ENCODE measurements at places on chromosomes 1 and 21.

DNA sequence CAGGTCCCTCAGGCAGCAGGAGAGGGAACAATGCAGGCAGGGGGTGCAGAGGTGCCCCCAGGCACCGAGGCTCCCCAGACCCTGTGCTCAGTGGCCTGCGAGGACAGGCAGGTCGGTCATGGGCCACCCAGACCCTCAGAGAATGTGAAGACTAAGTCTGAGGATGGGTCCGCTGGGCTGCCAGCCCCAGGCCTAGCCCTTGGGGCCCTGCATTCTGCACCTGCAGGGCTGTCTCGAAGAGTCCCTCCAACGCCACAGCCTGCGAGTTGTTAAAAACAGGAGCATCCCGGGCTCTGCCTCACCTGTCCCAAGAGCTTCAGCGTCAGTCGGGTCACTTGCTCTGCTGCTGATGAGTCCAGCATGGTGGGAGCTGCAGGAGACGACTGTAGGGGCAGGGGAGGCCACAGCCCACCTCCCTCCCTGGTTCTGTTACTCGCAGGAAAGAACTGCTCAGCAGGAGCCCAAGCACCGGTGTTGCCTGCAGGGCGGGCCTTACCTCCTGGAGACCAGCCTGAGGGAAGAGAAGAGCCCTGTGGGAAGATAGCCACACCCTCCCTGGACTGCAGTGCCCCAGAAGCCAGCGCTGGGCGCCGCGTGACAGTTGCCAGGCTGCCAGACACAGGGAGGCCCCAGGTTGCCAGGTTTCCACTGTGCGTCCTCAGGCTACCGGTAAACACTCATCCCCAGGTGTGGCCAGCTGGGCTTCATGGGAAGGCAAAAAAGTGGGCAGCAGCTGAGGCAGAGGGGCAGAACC, 5.8 kb downstream of the C21orf58 start:
- H3K27me3 ChIP-seq = no peaks in the 10 kb centered on the region
- H3K27ac ChIP-seq = no peak overlapping the region
- DNase-seq = no peak

DNA sequence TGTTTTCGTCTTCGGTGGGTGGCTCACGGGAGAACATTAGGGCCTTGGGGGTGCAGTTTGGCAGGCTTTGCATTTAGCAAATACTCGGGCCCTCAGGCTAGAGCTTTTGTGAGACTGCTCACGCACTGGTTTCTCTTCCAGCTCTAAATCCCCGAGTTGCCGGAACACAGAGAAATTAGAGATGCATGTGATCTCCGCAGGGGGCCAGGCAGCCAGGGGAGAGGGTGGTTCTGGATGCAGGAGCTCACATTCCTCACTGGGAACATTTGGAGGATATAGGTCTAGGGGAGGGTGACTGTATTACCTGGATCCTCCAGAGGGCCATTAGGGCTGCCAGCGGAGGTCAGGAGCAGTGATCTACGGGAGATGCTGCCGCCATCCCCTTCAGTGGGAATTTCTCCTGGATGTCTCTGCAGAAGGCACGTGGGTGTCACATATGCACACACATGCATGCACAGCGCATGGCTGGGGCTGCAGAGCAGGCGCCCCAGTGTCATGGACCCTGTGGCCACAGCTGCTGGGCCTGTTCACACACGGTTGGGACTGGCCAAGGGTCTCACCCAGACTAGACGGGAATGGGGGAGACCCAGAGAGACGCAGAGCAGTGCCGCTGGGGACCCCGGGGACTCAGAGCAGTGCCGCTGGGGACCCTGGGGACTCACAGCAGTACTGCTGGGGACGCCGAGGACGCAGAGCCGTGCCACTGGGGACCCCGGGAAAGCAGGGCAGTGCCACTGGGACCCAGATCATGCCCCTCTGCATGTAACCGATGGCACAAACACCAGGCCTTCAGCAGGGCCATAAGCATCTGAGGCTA, 258.7 kb downstream of the CAMTA1 start:
- H3K4me3 ChIP-seq = no peak overlapping the region
- no peak for DNase-seq
- no peak overlapping the region for H3K27ac ChIP-seq
- H3K36me3 ChIP-seq = no peaks in the 10 kb centered on the region
- H3K4me1 ChIP-seq = no peaks in the 10 kb centered on the region

GRCh38 chr1:27343639-27344025, 1.8 kb downstream of the SYTL1 start:
- H3K36me3 ChIP-seq = peaks cover 6% of the 10 kb centered on the region
- peak overlapping the region; percentile 85 for H3K27ac ChIP-seq
- H3K4me1 ChIP-seq = peaks cover 35% of the 10 kb centered on the region
- no peaks in the 10 kb centered on the region for H3K27me3 ChIP-seq
- H3K4me3 ChIP-seq = peak overlapping the region; percentile 100

GRCh38 chr1:69363236-69363635, 204.5 kb upstream of the LRRC7 start:
- H3K27me3 ChIP-seq = no peaks in the 10 kb centered on the region
- DNase-seq = no peak
- no peaks in the 10 kb centered on the region for H3K4me1 ChIP-seq
- H3K36me3 ChIP-seq = no peaks in the 10 kb centered on the region
- no peak overlapping the region for H3K27ac ChIP-seq
- no peak overlapping the region for H3K4me3 ChIP-seq

DNA sequence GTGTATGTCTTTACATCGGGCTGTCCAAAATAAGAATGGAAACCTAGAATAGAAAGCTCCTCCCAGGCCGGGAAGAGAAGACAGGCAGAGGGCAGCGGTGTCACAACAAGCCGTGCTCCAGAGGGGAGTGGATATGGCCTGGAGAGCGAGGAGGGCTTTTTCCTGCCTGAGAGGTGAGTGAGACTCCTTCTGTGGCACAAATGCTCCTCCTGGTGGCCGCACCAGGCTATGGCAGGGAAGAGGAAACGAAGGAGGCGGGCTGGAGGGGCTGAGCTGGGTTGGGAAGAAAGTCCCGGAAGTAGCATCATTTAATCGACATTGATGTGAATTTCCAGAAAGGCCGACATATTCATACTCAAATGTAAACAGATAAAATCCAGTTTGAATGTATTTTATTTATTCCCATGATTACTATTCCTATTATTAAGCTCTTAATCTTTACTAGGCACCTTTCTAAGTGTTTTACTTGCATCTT, 54.7 kb downstream of the MEF2D start:
- peaks cover 30% of the 10 kb centered on the region for H3K27me3 ChIP-seq
- peak; percentile 69 for DNase-seq
- H3K27ac ChIP-seq = no peak overlapping the region
- no peaks in the 10 kb centered on the region for H3K36me3 ChIP-seq
- H3K4me3 ChIP-seq = no peak overlapping the region

DNA sequence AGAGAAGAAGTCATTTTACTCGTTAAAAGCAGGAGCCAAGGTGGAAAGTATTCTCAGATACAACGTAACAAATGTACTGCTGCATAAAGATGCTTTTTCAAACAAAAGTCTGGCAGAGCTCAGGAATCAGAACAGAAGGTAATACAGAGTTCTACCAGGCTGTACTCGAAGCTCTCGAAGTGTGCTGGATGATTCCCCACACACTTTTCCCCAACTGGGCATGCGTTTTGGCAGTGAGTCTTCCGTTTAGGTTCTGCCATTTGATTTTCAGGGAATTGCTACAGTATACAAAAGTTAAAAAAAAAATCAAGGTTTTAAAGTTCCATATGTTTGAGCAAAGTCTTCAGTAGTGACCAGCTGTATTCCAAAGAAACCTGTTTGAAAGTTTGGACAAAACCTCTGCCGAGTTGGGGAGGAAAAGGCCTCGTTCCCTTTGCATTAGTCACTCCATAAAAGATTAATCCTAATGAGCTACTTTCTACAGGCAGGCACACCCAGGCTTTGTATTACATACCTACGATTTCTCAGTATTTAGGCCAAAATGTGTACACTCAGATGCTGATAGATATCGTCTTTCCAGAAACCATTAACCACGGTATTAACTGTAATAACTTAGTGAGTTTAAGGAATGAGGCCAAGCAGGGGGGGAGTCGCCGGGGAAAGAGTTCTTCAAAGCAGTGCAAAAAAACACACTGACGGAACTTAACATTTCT, 477.1 kb downstream of the LMO4 start:
- DNase-seq = no peak
- no peak overlapping the region for H3K27ac ChIP-seq
- no peaks in the 10 kb centered on the region for H3K36me3 ChIP-seq
- no peak overlapping the region for H3K4me3 ChIP-seq
- H3K4me1 ChIP-seq = no peaks in the 10 kb centered on the region
- no peaks in the 10 kb centered on the region for H3K27me3 ChIP-seq

DNA sequence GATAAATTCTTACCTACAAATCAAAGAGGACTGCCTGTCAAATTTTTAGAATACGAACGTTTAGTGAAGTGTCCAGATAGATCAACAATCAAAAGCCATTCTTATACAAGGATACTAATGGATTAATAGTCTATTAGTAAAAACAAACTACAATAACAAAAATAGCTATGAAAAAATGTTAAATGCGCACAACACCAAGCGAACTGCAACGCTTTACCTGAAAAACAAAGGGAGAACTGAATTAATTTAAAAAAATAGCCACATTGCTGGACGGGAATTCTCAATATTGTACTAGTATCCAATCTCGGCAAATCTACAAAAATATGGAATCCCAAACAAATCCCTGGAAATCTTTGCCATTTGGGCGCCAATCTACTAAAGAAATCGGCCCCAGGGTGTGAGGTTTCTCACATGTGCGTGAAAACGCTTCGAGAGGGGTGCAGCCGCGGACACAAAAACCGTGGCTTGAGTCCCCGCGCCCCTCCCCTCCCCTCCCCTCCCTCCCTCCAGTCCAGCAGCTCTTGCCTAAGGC, 55.6 kb downstream of the TRAF5 start:
- H3K27me3 ChIP-seq = no peaks in the 10 kb centered on the region
- peaks cover 16% of the 10 kb centered on the region for H3K4me1 ChIP-seq
- peak overlapping the region; percentile 70 for H3K4me3 ChIP-seq

DNA sequence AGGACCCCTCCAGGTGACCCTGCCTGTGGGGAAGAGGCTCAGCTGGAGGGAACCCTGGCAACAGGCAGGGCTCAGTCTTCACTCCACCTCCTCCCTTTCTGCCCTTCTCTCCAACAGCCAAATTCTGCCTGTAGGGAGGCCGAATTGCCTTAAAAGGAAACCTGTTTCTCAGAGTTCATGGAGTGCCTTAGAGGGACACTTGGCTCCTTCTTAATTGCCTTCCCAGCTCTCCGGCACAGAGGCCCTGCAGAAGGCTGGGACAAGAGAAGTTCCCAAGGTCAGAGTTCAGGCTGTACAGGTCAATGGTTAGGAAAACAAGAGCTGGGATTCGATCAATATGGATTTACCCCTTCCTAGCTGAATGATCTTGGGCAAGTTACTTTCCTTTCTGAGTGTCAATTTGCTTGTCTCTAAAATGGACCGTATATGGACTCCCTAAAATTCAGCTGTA, 6.2 kb downstream of the CSRP1 start:
- H3K27me3 ChIP-seq = no peaks in the 10 kb centered on the region
- peaks cover 9% of the 10 kb centered on the region for H3K4me1 ChIP-seq
- no peak for DNase-seq
- no peak overlapping the region for H3K4me3 ChIP-seq
- H3K36me3 ChIP-seq = peaks cover 3% of the 10 kb centered on the region

DNA sequence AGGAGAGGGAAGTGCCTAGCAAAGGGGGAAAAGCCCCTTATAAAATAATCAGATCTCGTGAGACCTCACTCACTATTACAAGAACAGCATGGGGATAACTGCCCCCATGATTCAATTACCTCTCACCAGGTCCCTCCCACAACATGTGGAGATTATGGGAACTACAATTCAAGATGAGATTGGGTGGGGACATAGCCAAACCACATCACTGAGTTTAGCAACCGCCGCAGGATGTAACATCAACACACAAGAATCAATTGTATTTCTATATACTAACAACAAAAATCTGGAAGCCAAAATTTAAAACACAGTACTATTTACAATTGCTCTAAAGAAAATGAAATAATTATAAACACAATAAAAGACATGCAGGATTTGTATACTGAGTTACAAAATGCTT, 21.9 kb downstream of the DIRAS3 start:
- H3K27me3 ChIP-seq = no peaks in the 10 kb centered on the region
- no peak for DNase-seq
- no peak overlapping the region for H3K4me3 ChIP-seq
- no peaks in the 10 kb centered on the region for H3K4me1 ChIP-seq
- no peaks in the 10 kb centered on the region for H3K36me3 ChIP-seq

GRCh38 chr1:200342511-200343311, 67.1 kb downstream of the ZNF281 start:
- DNase-seq = no peak
- peaks cover 9% of the 10 kb centered on the region for H3K4me1 ChIP-seq
- H3K36me3 ChIP-seq = no peaks in the 10 kb centered on the region
- no peak overlapping the region for H3K4me3 ChIP-seq

DNA sequence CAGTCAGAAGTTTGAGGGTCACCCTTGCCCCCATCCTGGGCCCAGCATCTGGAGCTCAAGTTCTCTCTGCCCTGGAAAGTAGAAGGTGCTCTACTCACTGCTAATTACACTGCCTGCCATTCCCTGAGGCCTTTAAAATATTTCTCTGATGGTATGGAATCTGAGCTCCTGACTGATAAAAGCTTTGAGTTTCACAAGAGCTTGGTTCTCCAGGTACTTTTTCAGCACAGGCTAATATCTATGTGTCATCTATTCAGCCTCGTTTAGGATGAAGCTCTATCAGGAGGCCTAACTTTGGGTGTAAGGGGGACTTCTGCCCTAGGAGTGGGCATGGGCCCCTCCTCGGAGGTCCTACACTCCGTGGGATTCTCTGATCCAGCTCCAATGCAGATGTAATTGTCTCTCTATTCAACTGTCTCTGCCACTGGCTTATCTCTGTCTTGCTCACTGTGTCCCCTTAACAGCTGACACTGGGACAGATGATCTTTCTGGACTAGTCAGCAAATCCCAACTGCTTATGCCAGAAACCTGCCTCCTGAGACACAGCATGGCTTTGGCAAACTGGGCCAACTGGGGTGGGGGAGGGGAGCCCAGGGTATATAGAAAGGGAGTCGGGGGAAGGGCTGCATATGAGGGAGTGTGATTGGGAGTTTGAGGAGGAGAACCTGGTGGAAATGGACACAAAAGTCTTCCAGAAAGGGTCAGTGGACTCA, 104.2 kb upstream of the GADD45A start:
- no peaks in the 10 kb centered on the region for H3K36me3 ChIP-seq
- no peak overlapping the region for H3K4me3 ChIP-seq
- H3K27me3 ChIP-seq = no peaks in the 10 kb centered on the region

- H3K36me3 ChIP-seq = no peaks in the 10 kb centered on the region
- DNase-seq = no peak
- no peaks in the 10 kb centered on the region for H3K4me1 ChIP-seq
- no peak overlapping the region for H3K4me3 ChIP-seq
- H3K27me3 ChIP-seq = no peaks in the 10 kb centered on the region
- no peak overlapping the region for H3K27ac ChIP-seq
Observed at GRCh38 chr1:165542015-165542631, 1.7 kb upstream of the LRRC52 start.

GRCh38 chr1:206635978-206636345, 626 bp downstream of the DYRK3 start:
- H3K36me3 ChIP-seq = no peaks in the 10 kb centered on the region
- H3K27me3 ChIP-seq = no peaks in the 10 kb centered on the region
- H3K4me3 ChIP-seq = peak overlapping the region; percentile 62
- H3K27ac ChIP-seq = peak overlapping the region; percentile 59

- no peaks in the 10 kb centered on the region for H3K36me3 ChIP-seq
- H3K4me3 ChIP-seq = no peak overlapping the region
- no peak for DNase-seq
- H3K27ac ChIP-seq = no peak overlapping the region
- no peaks in the 10 kb centered on the region for H3K4me1 ChIP-seq
Observed at GRCh38 chr1:48581270-48581669, 109.3 kb upstream of the SPATA6 start.
